ENCODE measurements at places on chromosomes 3 and 15. TPM values are rescaled to one million over a fixed set of nuclear protein-coding genes. Genes with fewer than 3 reads are reported as not detected.
A peak's percentile ranks its signal among the peaks of the same experiment; 100 is the strongest.

DNA sequence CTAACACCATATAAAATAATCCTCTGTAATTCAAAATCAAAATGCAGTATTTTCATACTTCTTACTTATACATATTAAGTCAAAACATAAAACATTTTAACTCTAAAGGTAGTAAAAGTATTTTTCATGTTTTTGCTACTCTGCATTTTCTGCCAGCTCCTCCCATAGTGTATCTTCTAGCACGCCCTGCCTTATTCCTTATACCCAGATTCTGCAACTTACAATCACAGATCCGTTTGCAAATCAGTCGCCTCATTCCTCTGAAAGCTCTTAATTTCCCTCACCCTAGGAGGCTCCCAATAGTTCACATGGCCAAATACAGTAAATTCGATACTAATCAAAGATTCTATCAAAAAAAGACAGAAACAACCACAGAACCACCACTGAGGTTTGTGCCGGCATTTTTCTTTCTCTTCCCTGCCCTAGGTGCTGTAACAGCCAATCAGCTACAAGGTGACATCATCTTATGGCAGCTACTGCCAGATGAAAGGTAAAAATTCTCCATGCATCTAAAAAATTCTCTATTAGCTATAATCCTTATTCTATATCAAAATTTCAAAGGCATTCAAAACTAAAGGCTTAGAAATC is 72.9 kb downstream of the CLASP2 start:
- DNase-seq: peak; percentile 6

GRCh38 chr3:22951910-22952309 is 251.2 kb upstream of the UBE2E2 start:
- DNase-seq: no peak

DNA sequence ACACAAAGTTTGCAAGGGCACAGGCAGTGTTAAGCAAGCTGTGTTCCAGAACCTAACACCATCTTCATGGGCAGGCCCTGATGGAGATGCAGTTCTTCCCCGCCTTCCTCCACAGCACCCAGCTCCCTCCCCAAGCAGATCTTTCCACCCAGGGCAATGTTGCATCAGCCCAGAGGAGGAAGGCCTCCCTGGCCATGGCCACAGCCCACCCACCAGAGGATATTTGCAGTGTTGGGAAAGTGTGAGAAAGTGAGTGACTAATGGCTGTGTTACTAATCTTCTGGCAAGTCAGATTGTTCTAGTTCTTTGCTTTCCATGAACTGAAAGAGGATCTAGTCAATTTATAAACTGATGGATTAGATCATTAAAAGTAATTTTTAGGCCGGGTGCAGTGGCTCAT is 42.0 kb upstream of the ATP10A start:
- peak; percentile 88 for DNase-seq

- no peak for DNase-seq
These were observed 282.7 kb upstream of the C2CD4B start for GRCh38 chr15:62447742-62448141.

- DNase-seq: no peak
These were observed 6.8 kb downstream of the IP6K1 start for GRCh38 chr3:49779358-49780079.

DNA sequence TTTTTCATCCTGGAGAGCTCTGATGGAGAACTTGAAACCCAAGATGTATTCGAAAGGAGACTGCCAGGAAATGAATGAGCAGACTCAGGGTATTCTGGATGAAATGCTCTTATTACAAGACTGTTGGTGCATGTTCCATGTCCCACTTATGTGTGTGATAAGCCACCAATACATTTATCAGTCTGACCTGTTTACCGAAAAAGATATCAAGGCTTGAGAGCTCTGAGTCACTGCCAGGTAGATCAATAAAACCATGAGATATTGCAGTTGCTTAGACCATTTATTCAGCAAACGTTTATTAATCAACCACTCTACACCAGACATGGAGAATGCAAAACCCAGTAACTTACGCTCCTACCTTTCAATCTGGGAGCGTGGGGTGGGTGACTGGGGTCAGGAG is 17.2 kb downstream of the CEMIP start:
- DNase-seq: no peak

- DNase-seq: no peak
These were observed 6.2 kb downstream of the NDUFAF1 start for GRCh38 chr15:41396111-41396510.

GRCh38 chr3:30331519-30331918 is 274.9 kb upstream of the TGFBR2 start:
- no peak for DNase-seq

DNA sequence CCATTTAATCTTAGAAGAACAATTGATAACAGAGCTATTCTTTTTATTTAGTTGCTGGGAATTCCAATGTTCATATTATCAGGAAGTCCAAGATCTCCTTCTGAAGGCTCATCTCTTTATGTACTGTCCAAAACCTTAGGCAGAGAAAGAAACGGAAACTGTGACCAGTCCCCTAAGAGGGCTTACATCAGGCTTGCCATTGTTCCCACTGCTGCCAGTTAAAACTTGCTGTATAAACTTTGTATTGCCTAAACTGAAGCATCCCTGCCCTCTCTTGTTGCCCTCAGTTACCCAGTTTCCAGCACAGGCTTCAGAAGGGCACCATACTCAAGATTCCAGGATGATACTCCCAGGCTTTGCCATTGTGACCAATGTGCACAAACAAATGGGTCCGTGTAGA is 435.2 kb upstream of the NAALADL2 start:
- no peak for DNase-seq

DNA sequence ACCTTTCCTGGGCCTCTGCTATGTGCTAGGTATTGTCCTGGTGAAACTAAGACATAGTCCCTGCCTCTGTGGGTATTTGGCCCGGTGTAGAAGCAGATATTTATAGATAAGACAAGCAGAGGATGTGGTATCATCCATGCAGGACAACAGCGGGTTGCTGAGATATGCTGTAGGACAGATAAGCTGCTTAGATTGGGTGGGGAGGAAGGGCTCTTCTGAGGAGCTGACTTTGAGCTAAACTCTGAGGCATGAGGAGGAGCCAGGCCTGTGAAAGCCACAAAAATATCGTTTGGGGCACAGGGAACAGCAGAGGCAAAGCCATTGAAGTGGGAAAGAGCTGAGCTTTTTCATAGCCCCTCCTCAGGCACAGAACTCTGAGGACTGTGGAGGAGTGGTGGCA is 492.5 kb upstream of the CFAP20DC start:
- no peak for DNase-seq

DNA sequence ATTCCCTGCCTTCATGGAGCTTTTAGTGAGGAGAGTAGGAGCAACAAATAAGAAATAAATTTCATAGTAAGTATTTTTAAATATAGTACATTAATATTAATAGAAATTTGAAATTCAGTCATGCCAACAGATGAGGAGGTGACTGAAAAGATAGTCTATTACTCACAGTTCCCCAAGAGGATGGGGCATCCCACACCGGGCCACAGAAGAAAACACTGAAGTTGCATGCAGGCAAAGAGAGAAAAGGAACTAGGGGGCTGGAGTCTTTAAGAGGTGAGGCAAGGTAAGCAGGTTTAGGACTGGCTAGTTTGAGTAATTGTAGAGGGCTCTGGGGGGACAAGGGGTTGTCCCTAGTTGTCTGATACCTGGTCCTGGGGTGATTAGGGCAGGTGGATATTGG is 120.1 kb upstream of the UMPS start:
- DNase-seq: no peak

- peak; percentile 91 for DNase-seq
These were observed 181.6 kb downstream of the ABHD5 start for GRCh38 chr3:43872301-43872700.

GRCh38 chr3:66485291-66485968 is 15.4 kb downstream of the LRIG1 start:
- peak; percentile 97 for DNase-seq

GRCh38 chr3:94359996-94360395 is 297.1 kb downstream of the NSUN3 start:
- no peak for DNase-seq

DNA sequence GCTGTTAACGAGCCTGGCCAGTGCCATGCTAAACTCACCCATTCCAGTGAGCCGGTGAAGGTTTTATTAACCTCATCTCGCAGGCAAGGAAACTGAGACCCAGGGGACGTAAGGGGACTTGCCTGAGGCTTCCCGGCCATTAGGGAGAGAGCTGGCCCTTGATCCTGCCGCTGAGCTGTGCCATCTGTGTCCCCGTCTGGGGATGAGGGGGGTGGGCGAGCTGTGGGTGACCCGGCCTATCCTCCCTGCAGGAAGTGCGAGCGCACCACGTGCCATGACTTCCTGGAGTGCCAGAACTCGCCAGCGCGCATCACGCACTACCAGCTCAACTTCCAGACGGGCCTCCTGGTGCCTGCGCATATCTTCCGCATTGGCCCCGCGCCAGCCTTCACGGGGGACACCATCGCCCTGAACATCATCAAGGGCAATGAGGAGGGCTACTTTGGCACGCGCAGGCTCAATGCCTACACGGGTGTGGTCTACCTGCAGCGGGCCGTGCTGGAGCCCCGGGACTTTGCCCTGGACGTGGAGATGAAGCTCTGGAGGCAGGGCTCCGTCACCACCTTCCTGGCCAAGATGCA is 88.5 kb downstream of the FBLN2 start:
- no peak for DNase-seq

DNA sequence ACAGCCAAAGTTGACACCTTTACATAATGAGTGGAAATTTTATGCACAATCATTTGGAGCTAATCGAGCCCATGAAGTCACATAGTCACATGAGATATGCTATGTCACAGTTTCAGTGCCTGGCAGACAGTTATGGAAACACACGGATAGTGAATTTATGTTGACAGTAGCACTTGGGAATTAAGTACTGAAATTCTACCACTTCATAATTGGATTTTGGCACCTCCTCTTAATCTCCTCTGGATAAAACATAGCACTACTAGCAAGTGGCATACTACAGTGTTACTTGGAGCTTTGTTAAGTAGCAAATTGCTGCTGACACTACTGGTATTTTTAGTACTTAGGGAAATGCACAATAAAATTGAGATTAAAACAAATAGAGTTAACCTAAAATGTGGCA is 1679.4 kb downstream of the OTOL1 start:
- no peak for DNase-seq

DNA sequence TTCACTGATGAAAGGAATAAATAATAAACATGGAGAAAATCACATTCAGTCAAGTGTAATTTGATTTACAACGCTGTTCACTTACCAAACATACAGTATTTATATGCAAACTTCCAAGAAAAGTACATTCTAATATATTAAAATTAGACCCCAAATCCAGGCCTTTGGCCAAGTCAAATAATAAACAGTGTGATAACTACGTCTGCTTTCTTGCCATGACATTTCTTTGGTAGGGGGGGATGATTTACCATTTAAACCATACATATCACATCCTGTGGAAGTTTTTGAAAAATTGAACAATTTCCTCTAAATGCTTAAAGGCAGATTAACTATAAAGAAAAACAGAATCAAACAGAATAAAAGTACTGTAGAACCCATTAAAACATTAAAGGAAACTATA is 368.2 kb upstream of the WNT5A start:
- no peak for DNase-seq

DNA sequence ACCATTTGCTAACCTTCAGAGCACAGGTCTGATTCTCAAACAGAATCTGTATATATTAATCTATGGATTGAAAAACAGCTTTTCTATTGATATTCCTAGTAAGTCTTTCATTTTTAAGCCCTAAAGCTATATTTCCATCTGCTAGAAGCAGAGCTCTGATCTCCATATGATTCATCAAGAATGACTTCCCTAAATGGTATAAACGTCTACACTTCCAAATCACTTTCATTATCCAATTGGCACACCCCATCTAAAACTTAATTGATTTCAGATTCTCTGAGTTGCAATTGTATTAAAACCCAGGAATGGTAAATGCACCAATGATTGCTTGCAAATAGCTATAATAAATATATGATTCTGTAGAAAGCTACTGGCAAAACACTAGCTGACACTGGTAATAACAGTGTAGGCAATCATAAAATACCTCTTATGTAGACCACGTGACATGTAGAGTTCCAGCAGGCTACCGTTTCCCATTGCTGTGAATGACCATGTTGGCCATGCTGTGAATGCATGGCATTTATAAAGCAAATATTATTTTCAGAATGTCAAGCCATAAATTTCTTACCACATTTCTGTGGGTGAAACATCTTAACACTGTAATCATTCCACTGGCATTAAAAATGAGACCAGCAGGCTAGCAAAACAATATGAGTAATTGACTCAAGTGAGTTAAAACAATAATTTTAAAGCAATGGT is 226.0 kb downstream of the ZMAT3 start:
- DNase-seq: no peak

GRCh38 chr3:14947100-14947885 is at the start of gene NR2C2:
NR2C2 (plus strand) TSS chr3:14947583; CDS start chr3:15003915, 56,332 bp downstream.
- DNase-seq: peak; percentile 68

DNA sequence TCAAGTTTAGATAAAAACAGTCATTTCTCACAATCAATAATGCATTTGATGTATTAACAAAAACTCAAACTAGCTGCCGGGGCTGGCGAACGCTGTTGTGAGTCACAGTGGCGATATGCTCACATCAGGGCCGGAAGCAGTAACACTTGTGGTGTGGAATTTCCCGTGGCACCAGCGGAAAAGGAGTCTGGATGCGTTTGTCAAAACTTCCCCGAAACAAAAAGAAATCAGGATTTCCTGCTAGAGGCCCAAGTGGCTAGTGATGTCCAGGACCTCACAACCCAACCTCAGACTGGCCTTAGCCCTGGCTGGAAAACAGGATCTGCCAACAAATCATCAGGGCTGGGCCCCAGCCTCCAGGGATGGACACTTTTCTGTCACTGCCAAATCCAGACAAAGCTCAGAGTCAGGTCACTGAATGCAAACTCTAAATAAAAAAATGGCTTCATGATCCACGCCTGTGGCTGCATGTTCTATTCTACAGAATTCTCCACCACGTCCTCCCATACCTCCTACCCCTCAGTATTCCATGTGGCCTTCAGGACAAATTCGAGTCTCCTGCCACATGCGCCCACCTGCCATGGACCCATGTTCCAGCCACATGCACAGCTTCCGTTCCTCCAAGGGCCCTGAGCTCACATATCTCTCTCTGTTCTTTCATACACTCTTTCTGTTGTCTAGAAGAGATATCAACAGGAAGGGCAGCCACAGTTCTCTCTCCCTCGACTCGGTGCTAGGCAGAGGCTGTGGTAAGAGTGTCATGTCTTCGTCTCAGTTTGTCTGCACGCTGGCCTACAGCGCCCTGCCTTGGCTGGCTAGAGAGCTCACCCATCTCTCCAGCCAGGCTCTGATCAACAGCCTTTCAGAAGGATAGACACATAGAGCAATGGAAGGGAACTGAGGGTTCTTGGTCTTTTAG is 35.4 kb downstream of the EHD4 start:
- DNase-seq: peak; percentile 55

DNA sequence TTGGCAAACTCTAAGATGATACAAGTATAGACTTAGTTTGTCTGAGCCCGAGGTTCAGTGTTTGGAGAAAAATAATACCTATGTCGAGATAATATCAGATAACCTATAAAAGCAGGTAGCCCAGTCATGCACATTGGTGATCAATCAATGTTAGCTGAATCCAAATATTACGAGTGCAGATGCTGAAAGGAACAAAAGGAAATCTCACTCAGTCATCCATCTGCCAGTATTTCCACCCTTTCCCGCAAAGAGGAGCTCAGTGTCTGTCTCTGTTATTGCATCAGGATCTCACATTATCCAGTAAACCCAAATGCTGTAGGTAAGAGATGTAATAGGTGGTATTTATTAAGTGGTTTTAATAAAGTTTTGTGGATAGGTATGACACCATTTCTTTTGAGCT is 251.2 kb upstream of the CTDSPL start:
- DNase-seq: no peak

The HESX1 gene
- total RNA-seq: 0.36 TPM

The PLSCR5 gene
- not detected for total RNA-seq

The C3orf62 gene
- 0.83 TPM for total RNA-seq

The ITIH1 gene
- not detected for total RNA-seq

The ZCWPW2 gene
- total RNA-seq: 0.56 TPM

The SEMA6D gene
- total RNA-seq: 18.3 TPM

The TARS3 gene
- 9.3 TPM for total RNA-seq

The MRPL47 gene
- total RNA-seq: 47.2 TPM
